ENCODE measurements at places on chromosomes 1 and 21.
A peak's percentile ranks its signal among the peaks of the same experiment; 100 is the strongest.

- DNase-seq: no peak
These were observed 1.2 kb upstream of the FHAD1 start for GRCh38 chr1:15245593-15246360.

- no peak for DNase-seq
These were observed 388.0 kb downstream of the PLPP3 start for GRCh38 chr1:56191369-56191768.

- no peak for DNase-seq
These were observed 30.3 kb upstream of the PLA2G2C start for GRCh38 chr1:20216574-20216973.

DNA sequence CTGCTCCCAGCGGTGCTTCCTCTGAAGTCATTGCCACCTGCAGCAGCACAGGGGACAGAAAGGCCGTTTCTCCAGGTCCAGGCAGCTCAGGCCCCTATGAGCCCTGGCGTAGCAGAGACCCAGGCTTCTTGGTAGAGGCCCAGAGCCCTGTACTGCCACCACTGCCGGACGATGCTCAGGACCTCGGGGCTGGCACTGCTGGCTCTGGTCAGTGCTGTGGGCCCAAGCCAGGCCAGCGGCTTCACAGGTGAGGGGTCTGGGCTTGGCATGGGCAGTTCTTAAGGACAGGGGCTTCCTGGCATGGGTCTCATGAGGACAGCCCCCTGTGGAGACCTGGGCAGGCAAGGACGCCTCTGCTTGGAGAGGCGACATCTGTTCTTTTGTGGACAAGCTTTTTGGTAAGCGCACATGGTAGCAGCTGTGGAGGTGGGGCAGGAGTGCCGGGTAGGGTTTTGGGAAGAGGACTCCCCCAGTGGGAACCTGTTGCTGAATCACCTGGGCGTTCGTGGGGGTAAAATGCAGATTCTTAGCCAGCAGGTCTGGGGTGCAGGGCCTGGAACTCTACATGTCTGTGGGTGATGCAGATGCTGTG lies at the start of gene UMODL1:
UMODL1 (plus strand) TSS at position 172 of the 592 bp plus-strand sequence; CDS start at position 172, 0 bp downstream.
- no peak for DNase-seq

GRCh38 chr1:225500624-225501192 lies 72.9 kb upstream of the LBR start:
- no peak for DNase-seq

DNA sequence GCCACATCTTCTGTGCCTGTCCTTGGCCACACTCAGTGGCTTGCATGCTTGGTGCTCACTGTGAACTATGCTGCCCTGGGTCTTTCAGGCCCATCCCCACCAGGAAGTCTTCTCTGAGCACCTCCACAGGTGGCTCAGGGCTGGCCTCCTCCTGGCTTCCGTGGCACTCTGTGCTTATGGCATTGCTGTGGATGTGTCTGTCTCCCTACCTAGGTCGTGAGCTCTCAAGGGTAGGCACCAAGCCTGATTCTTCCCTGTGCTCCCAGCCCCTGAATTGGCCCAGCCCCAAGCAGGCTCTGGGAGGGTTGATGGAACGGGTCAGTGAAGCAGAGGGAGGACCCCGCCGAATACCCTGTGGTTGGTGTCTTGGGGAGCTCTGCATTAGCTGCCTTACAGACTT lies 197.7 kb upstream of the EDN2 start:
- no peak for DNase-seq

- no peak for DNase-seq
These were observed 9.4 kb downstream of the ADAMTS1 start for GRCh38 chr21:26835714-26836265.

DNA sequence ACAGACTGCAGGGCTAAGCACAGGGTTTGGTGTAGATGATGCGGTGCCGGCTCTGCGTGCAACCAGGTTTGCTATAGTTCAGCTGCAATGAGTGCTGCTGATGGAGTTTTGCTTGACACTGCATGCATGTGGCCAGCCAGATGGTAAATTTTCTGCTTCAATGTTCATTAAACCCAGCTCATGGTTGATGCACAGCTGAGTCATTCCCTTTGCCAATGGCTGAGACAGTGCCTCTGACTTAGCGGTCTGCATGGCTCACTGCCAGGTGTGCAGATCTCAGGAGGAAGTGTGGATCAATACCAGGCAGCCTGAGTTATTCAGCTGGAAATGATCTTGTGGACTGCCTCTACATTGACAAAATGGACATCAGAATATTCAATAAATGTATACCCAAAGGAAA lies 172.7 kb upstream of the ZP4 start:
- DNase-seq: no peak

- no peak for DNase-seq
These were observed 16.0 kb downstream of the COL9A2 start for GRCh38 chr1:40301066-40301465.

DNA sequence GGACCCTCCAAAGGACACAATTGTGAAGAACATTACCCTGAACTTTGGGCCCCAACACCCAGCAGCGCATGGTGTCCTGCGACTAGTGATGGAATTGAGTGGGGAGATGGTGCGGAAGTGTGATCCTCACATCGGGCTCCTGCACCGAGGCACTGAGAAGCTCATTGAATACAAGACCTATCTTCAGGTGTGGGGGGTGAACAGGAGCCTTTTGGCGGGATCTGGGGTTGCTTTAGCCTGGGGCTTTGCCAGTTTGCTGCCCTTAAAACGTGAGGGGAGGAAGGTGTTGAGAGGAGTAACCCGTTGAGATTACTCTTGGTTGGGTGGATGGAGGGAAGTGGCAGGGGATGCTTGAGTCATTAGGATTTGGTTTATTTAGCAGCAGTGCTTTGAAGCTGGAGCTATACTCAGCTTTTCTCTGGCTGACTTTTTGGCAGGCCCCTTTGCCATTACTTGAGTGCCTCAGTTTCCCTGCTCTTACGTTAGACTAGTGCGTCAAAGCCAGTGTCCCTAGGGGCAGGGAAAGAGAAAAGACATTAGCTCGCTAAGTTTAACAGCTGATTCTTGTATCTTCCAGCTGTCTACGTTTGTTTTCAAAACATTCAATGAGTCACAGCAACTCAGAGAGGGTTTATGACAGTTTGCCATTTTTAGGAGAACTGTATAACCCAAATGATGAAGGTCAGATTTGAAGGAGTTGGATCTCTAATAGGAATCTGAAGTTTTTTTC lies 4.4 kb downstream of the NDUFS2 start:
- DNase-seq: no peak

DNA sequence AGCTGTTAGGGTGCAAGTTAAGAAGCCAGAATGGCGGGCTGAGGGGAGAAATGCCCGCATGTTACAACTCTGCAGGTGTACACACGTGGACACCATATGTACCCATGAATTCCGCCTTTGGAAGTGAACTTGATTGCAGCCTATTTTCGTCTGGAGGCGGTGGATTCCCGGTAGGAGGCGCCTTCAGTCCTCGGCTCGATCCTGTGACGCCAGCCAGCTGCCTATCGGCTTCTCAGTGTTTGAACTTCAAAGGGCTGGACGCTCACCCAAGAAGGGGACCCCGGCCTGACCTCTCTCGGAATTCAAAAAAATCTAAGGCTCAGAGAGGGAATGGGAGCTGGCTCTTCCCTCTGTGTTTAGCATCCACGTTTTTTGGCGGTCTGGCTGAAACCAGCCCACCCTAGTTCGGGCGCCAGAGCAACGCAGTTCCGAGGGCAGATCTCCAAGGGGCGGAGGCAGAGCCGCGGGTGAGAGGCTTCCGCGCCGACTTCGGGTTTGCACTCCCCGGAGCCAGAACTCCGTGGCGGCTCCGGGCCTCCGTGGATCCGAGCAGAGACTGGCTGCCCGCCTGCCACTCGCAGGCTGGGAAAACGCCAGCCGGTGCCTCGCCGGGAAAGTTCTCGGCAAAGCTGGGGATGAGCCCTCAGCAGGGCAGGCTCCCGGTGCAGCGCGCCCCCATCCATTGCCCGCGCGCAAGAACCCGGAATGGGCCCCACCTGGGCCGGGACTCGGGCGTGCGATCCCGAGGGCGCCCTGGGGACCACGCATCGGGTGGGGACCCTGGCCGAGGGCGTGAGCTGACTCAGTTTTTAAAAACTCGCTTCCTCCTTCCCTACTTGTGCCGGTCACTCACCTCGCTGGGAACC lies 996 bp upstream of the TMEM51 start:
- peak; percentile 60 for DNase-seq

- no peak for DNase-seq
These were observed 64.8 kb downstream of the NAV1 start for GRCh38 chr1:201603613-201604232.

GRCh38 chr1:59433440-59433813 lies 136.5 kb downstream of the FGGY start:
- no peak for DNase-seq

DNA sequence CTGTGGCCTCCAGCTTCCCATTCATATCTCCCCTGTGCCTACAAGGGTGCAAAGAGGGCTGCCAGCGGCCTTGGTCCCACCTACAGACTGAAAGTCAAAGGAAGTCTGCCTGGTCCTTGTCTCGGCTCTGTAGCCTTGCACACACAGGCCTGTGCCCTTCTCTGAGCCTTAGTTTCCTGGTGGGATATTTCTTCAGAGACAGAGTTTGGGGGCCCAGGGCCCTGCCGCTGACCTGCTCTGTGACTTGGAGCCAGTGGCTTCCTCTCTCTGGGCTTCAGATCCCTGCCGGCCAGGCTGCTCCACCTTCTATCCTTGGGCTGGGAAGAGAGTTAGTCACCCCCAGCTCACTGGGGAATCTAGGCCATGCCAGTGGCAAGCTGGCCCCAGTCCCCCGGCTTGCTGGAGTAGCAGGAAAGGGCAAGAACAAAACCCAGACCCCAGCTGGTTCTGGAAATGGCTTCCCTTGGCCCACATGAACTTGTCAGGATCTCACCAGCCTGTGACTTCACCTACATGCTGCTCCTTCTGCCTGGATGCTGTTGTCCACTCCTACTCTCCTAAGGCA lies 1.0 kb upstream of the TMEM61 start:
- DNase-seq: no peak

DNA sequence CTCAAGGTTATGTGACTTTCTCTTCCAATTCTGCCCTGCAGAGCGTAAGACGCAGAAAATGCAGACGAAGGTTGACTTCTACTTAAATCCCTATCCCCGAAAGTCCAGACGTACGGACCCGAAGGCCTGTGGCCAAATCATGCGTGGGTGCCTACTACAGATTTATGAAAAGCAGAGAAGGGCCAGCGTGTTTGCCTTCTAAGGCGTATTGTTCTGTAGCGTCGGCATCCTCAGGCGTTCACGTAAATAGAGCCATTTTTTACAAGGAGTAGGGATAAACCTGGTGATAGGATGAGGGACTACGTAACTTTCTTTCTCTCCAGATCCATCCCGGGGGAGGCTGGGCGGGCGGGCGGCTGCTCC lies 222 bp upstream of the GIPC2 start:
- DNase-seq: no peak

GRCh38 chr1:67689267-67690017 lies 4.4 kb downstream of the GADD45A start:
- no peak for DNase-seq

DNA sequence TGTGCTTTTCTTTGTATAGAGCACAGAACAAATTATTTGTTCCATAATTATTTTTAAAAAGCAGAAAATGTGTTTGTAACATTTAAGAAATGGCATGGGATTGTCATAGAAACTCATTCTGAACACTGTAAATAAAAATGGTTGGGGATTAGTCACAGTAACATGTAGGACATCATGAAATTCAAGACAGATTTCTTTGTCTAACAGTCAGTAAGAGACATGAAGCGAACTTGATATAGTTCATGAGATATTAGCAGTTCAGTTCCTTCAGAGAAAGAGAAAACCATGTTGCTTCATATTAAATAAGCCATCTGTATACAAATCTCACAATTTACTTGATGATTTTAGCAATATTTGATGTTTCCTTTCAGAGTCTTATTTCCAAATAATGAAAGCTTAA lies 19.7 kb downstream of the NFIA start:
- no peak for DNase-seq
